ENCODE measurements at places on chromosomes 5 and 9.

GRCh38 chr5:172820046-172820767 is 13.8 kb upstream of the ERGIC1 start:
- DNase-seq, result peak; percentile 62

DNA sequence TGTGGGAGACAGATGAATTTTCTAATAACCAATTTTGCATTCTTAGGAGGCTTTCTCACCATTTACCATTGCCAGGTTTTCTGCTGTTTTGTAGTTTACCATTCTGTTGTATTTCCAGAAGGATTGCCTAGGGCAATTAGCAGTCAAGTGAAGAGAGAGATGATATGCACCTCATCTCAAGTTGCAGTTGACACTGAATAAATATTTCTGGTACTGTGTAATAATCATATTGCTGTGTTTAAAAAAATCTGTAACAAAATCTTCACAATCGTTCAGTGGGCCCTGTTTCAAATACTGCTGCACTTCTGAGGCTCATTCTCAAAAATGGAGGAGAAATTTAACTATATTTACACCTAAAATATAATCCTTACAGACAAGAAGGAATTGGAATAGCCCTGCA is 706.1 kb upstream of the PTPRD start:
- DNase-seq, result no peak

- DNase-seq, result no peak
Observed at GRCh38 chr9:116152941-116153764, 438 bp upstream of the PAPPA start.

DNA sequence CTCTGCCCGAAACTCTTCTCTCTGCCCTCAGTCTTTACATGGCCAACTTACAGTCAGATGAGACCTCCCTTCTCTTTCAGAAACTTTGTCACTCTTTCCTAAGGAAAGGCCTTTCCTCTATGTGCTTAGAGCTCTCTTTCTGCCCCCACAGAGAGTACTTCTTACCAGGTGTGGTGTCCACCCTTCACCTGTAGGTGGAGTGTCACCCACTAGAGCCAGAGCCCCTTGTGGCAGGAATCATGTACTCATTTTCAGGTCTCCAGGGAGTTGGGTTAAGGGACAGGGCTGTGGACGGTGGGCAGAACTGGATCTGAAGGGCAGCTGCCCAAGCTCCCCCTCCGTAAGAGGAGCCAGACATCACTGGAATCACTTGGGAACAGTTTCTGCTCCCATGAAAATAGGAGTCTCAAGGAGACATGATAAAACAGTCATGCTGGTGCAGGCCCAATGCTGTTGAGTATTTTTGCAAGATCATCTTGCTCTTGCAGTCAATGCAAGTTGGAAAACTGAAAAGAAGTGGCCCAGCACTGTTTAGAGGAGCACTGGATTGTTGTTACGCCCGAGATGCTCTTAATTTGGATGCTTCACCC is 436.7 kb downstream of the ZSWIM6 start:
- DNase-seq, result no peak

GRCh38 chr5:62534461-62535236 is 44.0 kb upstream of the LRRC70 start:
- no peak for DNase-seq
